ENCODE measurements at places on chromosomes 13 and 19.
A peak's percentile ranks its signal among the peaks of the same experiment; 100 is the strongest.

GRCh38 chr19:5200844-5201243 lies 139.8 kb downstream of the PTPRS start:
- no peak for DNase-seq

GRCh38 chr19:47190167-47190727 lies 40.8 kb downstream of the BBC3 start:
- peak; percentile 77 for DNase-seq

DNA sequence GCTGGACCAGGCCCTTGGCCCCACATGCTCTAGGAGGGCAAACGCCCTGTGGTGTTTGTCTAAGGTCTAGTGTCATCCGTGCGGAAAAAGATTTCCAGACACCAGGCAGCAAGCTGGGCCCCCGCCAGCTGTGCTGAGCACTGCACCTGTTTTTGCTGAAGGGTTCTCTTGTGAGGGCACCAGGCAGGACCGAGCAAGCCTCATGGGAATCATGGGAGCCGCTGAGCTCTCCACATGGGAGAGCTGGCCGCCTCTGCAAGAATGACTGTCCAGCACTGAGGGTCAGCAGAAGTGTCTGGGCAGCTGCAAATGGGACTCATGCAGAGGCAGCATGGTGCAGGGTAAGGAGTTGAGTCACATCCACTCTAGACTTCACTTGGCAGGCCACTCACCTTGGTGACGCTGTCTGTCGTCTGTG lies 12.0 kb downstream of the B3GNT8 start:
- DNase-seq, result no peak

- no peak for DNase-seq
Observed at GRCh38 chr13:43377973-43378372, 354.6 kb downstream of the DNAJC15 start.

GRCh38 chr13:98938801-98939200 lies 39.1 kb downstream of the DOCK9 start:
- DNase-seq, result no peak

- peak; percentile 99 for DNase-seq
Observed at GRCh38 chr19:4402171-4403004, at the start of gene CHAF1A. Gene CHAF1A, plus strand, starts transcription at chr19:4402640. Its CDS starts 123 bp downstream, at chr19:4402763.

- DNase-seq, result peak; percentile 56
Observed at GRCh38 chr19:3360421-3361383, 5.7 kb upstream of the NFIC start.

GRCh38 chr19:28736528-28736927 lies 476.4 kb downstream of the UQCRFS1 start:
- no peak for DNase-seq

GRCh38 chr13:32136061-32136460 lies 104.5 kb downstream of the FRY start:
- DNase-seq, result no peak

GRCh38 chr19:2663920-2664571 lies 38.4 kb downstream of the GNG7 start:
- DNase-seq, result no peak

GRCh38 chr19:17454576-17455071 lies 6.1 kb downstream of the NXNL1 start:
- DNase-seq, result no peak

GRCh38 chr19:58304748-58305064 lies 471 bp upstream of the ERVK3-1 start:
- no peak for DNase-seq

DNA sequence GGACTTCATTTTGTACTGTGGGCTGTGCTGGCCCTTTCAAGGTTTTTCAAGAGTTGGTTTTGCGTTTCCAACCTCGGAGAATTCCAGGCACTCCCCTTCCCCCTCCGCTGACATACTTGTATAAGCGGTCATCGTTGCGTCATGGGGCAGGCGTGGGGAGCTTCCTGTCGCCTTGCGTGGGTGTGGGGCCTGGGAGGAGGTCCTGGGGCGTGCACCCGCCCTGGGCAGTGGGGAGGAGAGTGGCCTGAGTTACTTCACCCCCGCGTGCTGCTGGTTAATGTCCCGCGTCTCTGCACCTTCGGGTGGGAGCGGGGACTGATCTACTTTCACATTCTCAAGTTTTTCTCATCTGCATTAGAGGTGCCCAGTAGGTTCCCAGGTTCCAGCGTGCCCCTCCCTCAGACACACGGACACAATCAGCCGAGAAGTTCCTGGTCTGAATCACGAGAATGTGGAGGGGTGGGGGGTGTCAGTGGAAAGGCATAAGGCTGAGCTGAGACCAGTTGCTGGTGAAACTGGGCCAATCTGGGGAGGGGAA lies 4.1 kb downstream of the IER2 start:
- DNase-seq, result peak; percentile 89

- no peak for DNase-seq
Observed at GRCh38 chr19:53290758-53291549, 23.4 kb upstream of the VN1R4 start.

- no peak for DNase-seq
Observed at GRCh38 chr19:13783565-13784500, 9.6 kb downstream of the C19orf53 start.

- no peak for DNase-seq
Observed at GRCh38 chr13:24683838-24684599, 3.8 kb downstream of the ATP12A start.

DNA sequence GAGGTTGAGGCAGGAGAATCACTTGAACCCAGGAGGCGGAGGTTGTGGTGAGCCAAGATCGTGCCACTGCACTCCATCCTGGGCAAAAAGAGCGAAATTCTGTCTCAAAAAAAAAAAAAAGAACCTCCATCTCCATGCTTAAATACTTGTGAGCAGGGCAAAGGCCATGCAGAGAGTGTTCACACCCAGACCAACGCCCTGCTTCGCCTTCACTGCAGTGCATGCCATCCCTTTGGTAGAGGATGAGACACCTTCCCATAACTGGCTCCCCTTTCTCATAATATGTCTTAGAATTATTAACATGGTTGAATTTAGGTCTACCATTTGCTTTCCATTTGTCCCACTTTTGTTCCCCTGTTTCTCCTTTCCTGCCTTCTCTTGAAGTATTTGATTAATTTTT lies 15.4 kb downstream of the BBC3 start:
- DNase-seq, result no peak

- DNase-seq, result no peak
Observed at GRCh38 chr19:840519-841206, at the start of gene PRTN3. Gene PRTN3, plus strand, starts transcription at chr19:840999. Its CDS starts 10 bp downstream, at chr19:841009.

DNA sequence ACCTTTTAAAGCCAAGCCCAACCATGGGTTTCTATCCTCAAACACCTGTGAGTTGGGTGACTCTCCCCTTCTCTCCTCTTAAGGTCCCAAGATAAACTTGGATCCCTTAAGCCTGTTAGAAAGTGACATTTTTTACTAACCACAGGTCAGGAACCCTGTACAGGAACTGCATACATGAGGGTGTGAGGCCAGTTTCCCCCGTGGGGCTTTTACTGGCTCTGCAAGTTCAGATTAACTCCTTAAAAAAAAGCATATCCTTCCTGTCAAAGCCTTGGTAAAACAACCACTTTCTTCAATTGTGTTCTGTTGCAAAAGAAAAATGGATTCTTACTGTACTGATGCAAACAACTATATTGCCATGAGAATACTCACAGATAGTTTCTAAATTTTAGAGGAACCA lies 2638.7 kb upstream of the PCDH20 start:
- no peak for DNase-seq

DNA sequence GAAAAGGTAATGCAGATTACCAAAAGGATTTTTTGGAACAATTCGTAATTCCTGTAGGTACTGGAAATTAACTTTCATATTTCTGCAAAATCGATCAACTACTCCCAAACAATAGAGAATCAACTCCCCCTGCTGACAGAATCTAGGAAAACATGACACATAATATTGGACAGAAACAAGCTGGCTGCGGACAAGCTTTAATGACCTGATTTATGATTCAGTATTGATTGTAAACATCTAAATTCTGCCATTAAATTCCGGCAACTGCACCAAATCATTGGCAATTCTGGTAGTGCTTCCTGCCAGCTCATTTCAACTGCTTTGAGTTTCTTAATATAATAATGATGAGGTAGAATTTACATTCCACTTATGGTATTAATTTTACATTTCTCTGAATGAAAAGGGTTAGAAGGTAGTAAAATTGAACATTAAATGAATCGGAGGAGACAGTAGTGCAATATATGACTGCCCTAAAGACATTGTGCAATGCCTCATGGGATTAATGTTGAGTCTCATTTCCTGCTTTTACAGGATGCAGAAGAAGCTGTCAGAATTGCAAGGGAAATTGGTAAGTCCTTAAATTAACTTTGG lies 146.5 kb downstream of the PCCA start:
- no peak for DNase-seq

DNA sequence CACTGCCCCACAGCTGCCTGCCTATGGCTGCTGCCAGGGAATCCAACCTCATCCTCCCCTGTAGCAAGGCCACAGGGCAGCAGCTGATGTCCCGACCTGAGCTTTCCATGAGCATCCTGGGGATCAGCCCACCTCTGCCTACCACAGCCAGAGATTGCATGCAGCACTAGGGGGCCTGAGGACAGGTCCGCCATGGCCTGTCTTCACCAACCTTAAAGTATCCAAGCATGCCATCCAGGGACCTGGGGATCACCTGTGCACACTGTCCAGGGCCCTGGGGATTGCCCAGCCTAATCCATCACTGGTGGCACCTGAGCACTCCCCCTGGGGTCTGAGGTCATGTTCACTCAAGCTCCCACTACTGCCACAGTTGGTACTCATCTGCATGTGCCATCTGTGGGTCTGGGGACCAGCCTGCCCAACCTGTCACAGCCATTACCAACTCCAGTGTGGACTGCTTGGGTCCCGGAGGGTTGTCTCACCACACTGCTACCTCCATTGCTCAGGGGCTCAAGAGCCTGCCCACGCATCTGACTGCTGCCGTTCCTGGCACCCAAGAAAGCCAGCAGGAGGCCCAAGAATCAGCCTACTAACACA lies 53.0 kb downstream of the KCTD15 start:
- DNase-seq, result no peak

DNA sequence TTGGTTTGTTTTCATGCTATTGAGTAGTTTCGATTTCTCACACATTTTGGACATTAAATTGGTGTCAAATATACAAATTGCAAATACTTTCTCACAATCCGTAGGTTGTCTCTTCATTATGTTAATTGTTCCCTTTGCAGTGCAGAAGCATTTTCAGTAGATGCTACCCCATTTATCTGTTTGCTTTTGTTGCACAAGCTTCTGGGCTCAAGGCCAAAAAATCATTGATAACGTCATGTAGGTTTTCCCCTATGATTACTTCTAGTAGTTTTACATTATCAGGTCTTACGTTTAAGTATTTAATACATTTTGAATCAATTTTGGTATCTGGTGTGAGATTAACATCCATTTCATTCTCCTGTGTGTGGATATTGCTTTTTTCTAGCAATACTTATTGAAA lies 14.0 kb upstream of the ZNF347 start:
- DNase-seq, result no peak

- no peak for DNase-seq
Observed at GRCh38 chr13:74557870-74558269, 423.7 kb upstream of the KLF12 start.

- DNase-seq, result no peak
Observed at GRCh38 chr13:87093399-87093798, 577.8 kb upstream of the SLITRK5 start.

GRCh38 chr19:17555929-17556813 lies 722 bp downstream of the COLGALT1 start:
- DNase-seq, result peak; percentile 78

DNA sequence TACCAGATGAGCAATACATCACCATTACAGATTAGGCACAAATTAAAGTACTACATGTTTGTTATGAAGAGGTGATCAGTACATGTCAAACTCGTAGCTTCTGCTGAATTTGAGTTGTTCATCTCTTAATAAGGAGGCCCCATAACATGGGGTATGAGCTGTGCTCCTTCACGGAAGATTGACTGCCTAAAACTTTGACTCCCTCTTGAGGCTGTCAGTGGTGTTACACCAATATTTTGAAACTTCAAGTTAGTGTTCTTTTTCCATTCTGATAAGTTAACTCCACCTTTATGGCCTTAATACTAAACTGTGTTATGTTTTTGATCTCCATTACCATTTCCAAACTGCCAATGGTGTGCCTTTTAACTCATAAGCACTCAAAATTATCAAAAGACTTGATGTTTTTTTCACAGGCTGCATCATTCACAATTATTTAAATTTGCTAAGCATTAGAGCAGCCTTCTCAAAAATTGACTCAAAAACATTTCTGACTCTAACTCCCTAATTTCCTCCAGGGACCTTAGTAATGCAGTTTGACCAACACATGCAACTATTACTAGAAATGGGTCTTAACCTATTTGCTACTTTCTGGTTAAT lies 1591.5 kb downstream of the PCDH9 start:
- DNase-seq, result no peak

DNA sequence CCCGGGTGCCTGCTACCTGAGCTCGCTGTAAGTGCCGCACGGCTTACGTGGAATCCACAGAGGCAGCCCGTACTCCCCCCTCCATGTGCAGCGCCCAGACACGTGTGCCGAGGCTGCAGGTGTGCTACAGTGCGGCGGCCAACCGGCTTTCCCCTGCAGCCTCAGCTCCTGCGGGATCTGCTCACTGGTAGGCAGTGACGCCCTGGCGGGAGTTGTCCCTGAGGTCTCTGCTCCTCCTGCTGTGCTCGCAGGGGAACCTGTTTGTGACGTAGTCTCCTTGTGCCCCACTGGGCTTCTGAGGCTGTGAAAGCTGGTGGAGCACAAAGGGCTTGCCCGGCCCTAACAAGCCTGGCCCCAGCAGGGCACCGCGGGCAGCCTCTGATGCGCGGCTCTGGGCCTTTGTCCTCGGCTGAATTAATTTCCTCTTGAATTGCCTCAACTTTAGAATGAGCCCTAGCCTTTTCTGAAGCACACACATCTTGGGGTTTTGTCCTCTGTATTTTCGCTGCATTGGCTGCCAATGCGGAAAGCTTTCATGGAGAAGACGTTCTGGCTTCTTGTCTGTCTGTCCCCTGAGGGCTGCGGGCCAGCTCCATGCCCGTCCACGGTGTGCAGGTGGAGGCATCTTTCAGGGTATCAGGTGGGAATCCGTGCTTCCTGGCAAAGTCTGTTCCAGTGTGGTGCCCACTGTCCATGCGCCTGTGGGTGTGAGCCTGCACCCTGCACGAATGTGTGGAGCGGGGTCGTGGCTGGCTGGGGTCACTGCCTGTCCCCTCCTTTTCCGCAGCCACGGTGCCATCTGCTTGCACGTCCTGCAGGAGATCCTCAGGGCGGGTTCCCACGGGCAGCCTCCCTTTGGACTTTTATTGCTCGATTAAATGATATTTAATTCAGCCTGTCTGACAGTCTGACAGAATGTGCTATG lies 77.3 kb upstream of the MCF2L start:
- peak; percentile 27 for DNase-seq

- no peak for DNase-seq
Observed at GRCh38 chr13:20101467-20102316, 59.2 kb downstream of the GJA3 start.
